RPMI7951 (cell line): ENCODE measurements at places on chromosomes 5 and 9.

GRCh38 chr5:129499208-129499852 lies 39.2 kb downstream of the ADAMTS19 start:
- DNase-seq = no peak

DNA sequence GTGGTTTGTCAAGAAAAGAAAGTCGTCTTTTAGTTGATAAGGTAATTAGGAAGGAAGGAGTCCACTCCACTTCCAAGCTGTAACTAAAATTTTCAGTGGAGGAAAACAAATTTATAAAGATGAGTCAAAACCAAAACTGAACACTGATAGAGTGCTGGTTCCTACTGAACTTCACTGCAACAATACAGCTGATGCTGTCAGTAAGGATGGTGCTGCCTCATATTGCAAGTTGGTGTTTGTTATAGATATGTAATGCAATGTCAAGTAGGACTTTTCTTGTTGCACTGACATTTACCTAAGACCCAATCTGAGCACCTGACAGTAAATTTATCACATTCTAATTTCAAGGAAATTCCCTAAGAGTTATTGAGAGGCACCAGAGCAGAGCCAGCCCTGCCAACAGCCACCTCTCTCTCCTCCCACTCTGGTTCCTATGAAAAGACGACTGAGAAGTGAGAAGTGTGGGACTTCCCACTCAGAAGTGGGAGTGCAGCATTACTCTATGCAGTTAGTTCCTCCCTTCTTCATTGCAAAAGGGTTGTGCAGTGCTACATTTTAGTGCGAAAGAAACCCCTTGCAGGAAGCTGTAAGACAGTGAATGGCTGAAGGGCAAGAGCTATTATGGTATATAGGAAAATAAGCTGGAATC lies 350.8 kb downstream of the NFIB start:
- DNase-seq = no peak

DNA sequence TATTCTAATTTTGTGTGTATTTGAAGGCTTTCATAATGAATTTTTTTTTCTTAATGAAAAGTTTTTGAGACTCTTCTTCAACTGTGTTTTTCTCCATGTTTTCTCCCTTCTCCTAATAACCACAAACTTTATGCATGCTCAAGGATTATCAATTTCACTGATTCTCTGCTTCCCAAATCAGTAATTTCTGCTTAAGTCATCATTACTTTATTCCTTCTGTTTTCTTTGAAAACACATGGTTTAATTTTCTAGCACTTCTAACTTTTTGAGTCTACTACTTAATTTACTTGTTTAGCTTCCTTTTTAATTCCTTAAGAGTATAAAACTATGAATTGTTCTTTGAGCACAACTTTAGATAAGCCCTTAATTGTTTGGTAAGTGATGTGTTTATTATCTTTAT lies 11.5 kb upstream of the FBN2 start:
- no peak for DNase-seq

- DNase-seq = no peak
These were observed 26.9 kb upstream of the LTC4S start for GRCh38 chr5:179766726-179767455.

GRCh38 chr5:69007726-69008368 lies 86.0 kb upstream of the SLC30A5 start:
- DNase-seq = peak; percentile 54
